ENCODE measurements at places on chromosomes 3 and 15.

- no peak for DNase-seq
These were observed 28.4 kb downstream of the NSMCE3 start for GRCh38 chr15:29241207-29241606.

- DNase-seq, result no peak
These were observed 128.2 kb downstream of the TFDP2 start for GRCh38 chr3:142021127-142021526.

GRCh38 chr3:55859305-55859704 is 372.2 kb upstream of the WNT5A start:
- no peak for DNase-seq

DNA sequence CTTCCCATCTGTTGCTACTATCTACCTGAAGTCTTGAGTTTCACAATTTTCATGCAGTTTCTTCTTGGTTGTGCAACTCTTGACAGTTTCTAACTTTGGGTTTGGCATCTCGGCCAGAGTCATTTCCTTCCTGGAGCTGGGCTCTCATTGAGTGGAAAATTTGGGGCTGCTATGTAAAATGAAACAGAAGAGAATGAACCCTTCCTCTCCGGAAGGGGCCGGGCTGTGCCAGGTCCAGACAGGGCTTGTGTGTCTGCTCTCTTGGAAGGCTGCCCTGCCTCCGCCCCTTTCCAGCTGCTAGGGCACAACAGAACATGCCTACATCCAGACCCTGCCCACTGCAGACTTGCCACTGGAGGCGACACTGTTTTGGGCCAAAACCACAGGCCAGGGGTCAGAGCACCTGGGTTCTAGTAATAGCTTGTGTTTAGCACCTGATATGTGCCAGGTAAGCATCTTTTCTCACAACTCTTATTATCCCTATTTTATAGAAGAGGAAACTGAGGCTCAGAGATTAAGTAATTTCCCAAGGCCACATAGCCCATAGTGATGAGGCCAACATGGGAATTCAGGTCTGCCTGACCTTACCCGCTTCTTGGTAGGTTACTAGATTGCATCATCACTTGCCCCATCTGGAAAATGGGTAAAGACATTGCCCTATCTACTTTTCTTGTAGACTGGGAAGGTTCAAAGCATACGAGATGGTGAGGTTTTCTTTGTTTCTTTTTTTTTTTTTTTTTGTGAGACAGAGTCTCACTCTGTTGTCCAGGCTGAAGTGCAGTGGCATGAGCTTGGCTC is 25.0 kb downstream of the IRAK2 start:
- peak; percentile 57 for DNase-seq

- no peak for DNase-seq
These were observed 51.2 kb upstream of the PRR23C start for GRCh38 chr3:139095803-139096466.

- DNase-seq, result no peak
These were observed 1.6 kb downstream of the FBN1 start for GRCh38 chr15:48643776-48644466.

DNA sequence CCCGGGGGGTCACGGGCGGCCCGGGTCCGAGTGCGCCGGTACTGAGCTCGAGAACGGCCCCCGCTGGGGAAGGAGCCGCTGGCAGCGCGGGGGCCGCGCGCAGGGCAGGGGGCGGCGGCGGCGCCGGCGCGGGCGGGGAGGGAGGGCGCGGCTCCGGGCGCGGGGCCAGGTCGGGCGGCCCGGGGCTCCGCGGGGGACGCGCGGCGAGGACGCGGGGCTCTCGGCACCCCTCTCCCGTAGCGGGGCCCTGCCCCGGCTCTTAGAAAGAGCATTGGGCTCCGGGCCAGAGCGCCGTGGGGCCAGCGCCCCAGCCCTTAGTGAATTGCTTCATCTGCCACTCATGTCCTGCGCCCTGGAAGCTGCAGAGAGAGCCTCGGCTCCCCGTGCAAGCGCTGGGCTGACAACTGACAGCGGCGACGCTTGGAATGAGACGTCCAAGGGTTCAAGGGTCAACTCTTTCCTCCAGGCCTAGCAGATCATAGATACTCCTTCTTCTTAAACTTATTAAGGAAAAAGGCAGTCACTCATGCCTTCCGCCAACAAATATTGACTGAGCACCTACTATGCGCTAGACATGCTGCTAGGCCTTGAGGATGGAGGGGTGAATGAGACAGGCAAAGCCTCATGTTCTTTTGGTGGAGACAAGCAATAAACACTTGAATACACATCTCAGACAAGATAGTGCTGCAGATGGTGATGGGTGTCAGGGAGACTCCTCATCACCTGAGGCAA is 140.8 kb downstream of the SMAD6 start:
- peak; percentile 76 for DNase-seq
